HL-60 (cell line): ENCODE measurements at places on chromosomes 4 and X.

DNA sequence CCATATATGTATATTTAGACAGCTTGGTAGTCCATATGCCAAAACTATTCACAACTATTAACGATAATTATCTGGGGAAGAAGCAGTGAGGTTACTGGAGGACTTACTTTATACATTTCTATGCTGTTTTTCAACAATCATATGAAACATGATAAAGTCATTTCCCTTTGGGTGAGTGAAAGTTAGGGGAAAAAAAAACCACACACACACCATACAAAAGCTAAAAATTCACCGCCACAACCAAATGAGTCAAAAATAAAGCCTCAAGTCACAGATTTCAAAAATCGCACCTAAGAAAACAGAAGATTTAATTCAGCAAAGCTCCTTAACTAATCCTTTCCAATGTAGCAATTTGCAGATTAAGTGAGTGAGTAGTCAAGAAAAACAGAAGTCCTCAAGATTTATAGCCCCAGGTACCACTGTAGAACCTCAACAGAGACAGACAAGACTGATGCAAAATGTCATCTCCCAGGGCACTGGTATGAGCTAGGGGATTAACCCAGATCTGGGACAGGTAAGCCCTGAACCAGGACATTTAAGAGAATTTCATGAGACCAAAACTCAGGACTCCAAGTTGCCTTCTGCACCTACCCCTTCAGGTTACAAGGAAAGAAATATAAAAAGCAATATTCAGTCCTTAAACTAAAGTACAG is 35.1 kb downstream of the SYTL4 start:
- no peak for DNase-seq

DNA sequence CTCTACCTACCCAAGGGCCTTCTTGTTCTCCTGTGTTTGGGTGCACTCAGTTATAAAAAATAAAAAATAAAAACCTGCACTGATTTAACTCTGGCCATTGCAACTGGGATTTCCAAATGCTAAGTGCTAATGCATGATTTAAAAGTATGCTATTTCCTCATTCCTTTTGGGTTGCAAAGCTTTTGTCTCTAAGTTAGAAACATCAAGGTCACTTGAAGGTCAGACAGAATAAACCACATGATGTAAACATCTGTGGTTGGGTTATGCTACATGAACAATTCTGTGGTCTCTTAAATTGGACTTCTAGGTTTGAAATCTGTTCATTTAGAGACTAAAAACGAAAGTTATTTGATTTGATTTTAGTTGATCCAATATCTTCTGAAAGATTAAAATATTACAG is 1547.4 kb upstream of the TENM3 start:
- DNase-seq = no peak

GRCh38 chr4:28639747-28640146 is 1779.1 kb downstream of the STIM2 start:
- DNase-seq = no peak

DNA sequence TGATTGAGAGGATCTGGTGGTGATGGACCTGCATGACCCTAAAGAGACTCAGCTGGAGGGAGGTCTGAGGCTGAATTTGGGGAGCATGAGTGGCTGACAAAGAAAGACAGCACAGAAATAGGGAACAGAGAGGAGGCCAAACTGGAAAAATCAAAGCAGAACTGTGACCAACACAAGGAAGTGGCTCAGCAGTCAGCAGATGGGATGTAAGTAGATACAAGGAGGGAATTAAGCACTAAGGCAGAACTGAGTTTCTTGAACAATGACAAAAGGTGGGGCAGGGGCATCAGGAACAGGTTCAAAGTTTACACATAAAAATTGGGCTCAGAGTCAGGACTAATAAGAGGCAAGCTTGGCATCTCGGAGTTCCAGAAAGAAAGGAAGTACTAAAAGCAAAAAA is 144.3 kb upstream of the KLF3 start:
- DNase-seq = no peak

DNA sequence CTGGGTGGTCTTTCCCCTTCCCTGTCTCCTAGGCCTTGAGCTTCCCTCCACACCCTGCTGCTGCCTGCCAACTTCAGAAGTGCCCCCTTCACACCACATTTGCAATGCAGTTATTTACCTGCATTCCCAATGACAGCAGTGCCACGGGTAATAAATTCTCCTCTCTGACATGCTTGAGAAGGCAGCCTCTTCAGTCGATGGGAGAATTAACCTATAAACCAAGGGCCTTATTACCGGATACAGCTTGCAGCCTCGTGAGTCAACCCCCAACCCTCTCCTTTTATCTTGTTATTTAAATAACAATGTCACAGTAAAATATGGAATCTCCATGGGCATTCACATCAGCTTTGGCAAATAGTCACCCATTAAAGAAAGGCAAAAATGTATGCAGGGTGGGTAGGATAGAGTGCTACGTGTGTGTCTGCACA is 34.7 kb upstream of the LGI2 start:
- no peak for DNase-seq

- no peak for DNase-seq
These were observed 31.5 kb downstream of the LIAS start for GRCh38 chr4:39490322-39490721.

- DNase-seq = no peak
These were observed 54.5 kb downstream of the CCSER1 start for GRCh38 chr4:90181644-90182043.

DNA sequence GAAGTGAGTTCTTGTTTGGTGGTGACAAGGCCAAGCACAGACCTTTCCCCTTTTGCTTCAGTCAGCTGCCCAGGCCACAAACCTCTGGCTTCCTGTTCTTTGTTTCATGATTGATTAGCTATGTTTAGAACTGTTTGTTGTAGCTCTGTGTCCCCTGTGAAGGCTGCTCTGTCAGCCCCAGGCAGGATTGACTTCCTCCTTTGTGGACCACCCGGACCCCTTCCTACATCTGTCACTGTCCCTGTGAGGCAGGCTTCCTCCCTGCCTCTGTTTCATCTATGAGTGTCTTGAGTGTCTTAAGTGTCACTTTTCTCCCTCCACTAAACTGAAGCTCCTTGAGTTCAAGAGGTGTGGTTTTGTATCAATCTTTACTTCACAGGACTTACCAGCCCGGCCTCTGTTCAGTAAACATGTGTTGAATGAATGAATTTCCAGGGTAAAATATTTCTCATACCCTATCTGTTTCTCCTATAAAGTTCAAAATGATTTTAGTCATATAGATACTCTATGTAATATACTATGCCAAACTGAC is 83.5 kb downstream of the ZNF674 start:
- DNase-seq = no peak

- DNase-seq = no peak
These were observed 3.2 kb upstream of the VGLL1 start for GRCh38 chrX:136528645-136529315.

DNA sequence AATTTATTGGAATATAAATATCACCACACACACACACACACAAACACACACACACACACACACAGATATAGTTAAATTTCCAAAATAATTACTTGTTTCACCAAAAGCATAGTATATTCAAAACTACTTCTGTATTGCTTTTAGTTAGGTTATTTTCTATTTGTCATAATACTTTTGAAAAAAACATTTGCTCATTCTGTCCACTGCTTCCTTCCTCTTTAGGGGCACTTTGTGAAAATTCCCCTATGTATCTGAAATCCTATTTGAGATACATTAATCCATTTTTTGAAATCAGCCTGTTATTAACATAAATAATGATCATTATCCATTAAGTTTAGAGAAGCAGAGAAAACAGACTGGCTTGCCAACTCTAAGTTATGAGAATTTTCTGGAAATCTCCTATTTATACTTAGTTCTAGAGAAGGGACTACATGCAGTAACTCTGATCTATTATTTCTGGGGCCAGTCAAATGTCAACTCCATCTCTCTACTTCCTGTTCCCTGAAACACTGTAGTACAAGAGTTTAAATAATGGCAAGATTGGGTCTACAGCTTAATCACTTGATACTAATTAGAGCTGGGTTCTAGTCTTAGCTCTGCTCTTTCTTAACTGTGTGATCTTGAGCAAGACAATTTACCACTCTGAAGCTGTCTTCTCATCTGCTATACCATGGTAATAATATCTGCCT is 54.4 kb upstream of the GPR174 start:
- no peak for DNase-seq

DNA sequence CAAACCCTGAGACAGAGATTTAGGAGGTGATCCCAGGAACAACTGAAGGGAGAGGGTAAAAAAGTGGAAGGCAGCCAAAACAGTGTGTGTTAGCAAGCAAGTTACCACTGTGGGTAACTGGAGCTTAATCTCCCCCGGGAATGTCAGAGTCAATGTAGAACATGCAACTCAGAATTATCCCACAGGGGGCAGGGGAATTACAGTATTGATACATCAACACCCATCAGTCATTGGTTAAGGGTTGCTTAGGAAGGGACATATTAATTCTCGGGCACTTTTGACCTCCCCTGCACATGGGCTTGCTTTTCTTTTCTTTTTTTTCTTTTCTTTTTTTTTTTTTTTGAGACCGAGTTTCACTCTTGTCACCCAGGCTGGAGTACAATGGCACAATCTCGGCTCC is 29.3 kb downstream of the CXorf58 start:
- no peak for DNase-seq

GRCh38 chr4:36213977-36214376 is 30.3 kb downstream of the ARAP2 start:
- DNase-seq = no peak

DNA sequence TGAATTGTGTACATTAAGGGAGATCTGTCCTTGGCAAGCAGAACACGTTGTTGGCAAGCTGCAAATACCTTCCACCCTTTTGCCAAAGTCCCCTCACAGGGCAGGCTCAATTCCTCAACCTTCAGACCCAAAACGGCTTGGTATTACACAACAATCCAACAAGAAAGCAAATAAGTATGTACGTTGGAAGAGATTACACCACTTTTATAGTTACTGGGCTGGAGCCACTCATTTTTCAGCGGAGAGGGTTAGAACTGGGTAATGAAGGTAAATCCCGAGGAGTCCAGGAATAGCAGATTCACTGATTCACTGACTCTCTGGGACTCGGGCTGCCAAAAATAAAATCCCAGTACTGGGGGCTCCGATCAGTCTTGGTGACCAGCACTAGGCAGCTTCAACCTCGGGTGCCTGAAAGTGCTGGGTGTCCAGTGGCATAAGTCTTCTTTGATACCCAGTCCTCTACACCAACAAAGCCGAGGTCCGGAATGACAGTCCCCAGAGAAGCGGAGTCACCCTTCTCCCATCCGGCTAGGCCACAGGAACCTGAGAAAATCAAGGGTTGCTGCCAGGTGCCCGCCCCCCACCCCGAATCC is 587 bp downstream of the TIMM8A start:
- DNase-seq = no peak

GRCh38 chr4:15855804-15856475 is 77.8 kb downstream of the CD38 start:
- DNase-seq = no peak

DNA sequence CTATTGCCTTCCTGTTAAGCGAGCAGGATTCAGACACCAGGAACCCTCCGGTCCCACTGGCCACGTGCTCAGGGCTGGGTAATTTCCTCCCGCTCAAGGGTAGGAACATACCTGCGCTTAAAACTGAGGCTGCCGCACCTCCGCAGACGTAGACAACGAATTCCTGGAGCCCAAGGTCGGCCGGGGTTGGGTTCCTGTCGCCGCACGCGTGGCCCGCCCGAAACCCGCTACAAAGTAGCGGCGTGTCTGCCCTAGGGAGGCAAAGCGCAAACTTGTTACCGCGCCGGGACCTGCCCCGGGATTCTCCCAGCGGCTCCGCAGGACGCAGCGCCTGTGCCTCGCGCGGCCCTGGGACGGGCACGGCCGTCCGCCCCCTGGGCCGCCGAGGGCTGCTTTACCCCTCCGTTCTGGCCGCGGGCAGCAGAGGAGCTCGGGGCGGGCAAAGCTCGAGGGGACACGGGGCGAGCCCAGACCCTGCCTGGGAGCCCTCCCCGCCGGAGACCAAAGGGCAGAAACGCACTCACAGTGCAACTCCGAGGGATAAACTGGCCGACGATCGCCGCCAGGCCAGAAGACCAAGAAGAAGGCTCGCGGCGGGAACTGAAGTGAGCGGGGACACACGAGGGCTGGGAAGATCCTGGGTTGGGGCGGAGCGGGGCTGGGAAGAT is at the start of gene ERVMER34-1:
TSS of gene ERVMER34-1 (minus strand) at position 607 of the 668 bp plus-strand sequence. CDS start 5,905 bp downstream, outside the sequence.
- DNase-seq = no peak

DNA sequence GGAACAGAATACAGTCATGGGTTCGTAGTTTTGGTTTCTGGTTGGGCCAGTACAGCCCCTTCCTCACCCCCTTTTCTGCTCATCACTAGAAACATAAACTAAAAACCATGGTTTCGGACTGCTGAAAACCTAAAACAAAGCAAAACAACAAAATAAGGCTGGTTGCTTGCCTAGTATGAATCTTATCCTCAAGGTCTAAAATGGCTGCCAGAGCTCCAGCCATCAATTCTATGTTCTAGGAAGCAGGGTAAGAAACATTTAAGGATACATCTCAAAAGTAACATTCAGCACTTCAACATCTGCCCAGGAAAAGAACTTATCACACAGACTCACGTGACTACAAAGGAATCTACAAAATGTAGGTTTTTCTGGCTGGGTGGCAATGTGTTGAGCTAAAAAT is 31.5 kb downstream of the PPP3CA start:
- no peak for DNase-seq

GRCh38 chr4:88028946-88029345 is 21.5 kb downstream of the PKD2 start:
- DNase-seq = no peak

DNA sequence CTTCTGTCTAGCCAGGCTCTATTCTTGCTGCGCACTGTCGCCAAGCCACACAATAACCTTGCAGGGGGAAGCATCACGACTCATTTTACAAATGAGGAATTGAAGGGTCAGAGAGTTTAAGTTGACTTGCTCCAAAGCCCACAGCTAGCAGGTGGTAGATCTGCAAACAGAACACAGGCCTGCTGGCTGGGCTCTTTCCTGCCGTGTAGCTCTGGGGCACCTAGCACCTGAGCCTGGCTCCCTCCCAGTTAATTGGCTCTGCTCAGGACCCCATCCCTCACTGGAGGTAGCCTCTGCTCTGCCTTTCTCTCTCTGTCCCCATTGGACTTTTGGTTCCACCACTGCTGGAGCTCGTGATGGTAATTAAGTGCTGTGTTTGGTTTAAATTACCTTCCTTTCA is 98.5 kb downstream of the NSUN7 start:
- DNase-seq = no peak

- DNase-seq = no peak
These were observed at the start of gene ART3 for GRCh38 chr4:76074468-76074867. Gene ART3 (plus strand): TSS chr4:76074709. CDS start chr4:76075890, 1,181 bp downstream.

DNA sequence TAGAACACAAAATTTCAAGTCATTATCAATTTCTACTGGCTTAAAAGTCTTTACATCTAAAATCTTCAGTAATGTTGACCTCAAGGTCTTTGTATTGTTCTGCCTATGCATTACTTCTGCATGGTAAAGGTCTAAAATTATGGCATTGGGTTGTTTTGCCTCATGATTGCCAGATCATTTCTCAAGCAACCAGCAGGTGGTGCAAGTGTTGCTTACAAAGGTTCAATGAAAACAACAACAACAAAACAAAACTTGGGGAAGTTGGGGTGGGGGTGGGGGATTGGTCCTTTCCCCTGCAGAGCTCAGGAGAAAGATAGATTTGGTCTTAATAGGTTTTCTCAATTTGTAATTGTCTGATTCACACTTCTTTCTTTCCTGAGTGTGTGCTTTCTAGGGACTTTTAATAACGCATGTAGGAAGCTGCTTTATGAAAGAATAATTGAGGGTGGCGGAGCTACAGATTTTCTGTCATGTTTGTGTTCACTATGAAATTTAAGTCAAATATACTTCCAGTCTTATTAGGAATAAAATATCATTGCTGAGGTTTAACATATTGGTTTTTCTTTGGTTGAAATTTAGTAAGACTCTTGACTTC is 145.1 kb downstream of the COL4A5 start:
- DNase-seq = no peak
